Fibroblast of skin of back (primary cell): ENCODE measurements at places on chromosomes 2 and 18.

- no peak for DNase-seq
These were observed 23.4 kb upstream of the KCNK3 start for GRCh38 chr2:26668856-26669750.

- DNase-seq, result no peak
These were observed 412.1 kb downstream of the IRS1 start for GRCh38 chr2:226387499-226387942.

- DNase-seq, result no peak
These were observed 89.8 kb upstream of the CHST9 start for GRCh38 chr18:27274901-27275300.

GRCh38 chr2:32559136-32559535 is 68.7 kb upstream of the TTC27 start:
- no peak for DNase-seq

DNA sequence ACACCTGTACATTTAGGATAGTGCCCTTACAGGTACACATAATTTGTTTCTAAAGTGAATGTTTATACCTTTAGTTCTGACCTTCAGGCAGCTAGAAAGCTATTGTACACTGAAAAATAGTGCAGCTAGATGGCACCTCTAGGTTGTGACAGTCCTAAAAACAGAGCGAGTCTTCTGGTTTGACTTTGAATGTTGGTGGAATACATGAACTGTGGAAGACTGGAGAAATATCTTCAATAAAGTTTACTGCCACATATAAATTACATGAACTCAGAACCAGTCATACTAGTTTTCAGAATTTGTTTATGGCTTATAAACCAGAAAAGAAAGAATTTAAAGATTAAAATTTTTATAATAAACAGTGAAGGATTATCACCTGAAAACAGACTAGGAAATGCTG is 58.7 kb upstream of the TWSG1 start:
- no peak for DNase-seq
